NCI-H2081 treated with DMSO at 0.1 percent for 48 hours (cell line): ENCODE measurements at places on chromosomes 16 and 17.

GRCh38 chr16:51419768-51420167, 268.7 kb upstream of the SALL1 start:
- no peak for DNase-seq

- DNase-seq: no peak
Measured at GRCh38 chr17:40558300-40558889, 6.9 kb downstream of the CCR7 start.

- no peak for DNase-seq
Measured at GRCh38 chr17:73976147-73976546, 227.3 kb upstream of the RPL38 start.

GRCh38 chr16:31703526-31704128, 170.0 kb upstream of the ZNF267 start:
- DNase-seq: no peak

DNA sequence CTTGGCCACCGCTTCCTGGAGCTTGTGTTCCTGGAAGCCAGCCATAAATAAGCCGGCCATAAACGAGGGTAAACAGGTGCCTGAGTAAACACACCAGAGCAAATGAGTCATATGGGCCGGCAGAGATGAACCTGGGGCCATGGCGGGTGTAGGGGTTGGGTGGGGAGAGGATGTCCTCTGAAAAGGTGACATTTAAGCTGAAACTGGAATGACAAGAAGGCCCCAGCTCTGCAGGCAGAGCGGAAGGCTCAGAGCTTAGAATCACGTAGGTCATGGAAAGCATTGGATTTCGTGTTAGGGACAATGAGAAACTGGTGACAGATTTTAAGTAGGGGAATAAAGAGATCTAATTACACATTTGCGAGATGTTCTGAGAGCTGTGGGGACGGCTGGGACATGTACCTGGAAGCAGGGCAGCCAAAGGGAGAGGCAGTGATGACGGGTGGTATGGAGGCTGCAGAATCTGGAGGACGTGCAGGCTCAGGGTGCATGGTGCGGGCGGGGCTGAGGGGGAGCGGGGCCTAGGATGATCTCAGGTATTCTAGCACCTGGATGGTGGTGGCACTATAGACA, 8.1 kb upstream of the DNASE1 start:
- no peak for DNase-seq

- no peak for DNase-seq
Measured at GRCh38 chr17:82019690-82020571, 2.7 kb downstream of the CENPX start.

GRCh38 chr17:21375162-21375560, 996 bp upstream of the KCNJ12 start:
- DNase-seq: no peak

GRCh38 chr17:77304051-77304745, 163.4 kb downstream of the SEC14L1 start:
- no peak for DNase-seq

GRCh38 chr17:29567554-29568330, 759 bp upstream of the TP53I13 start:
- no peak for DNase-seq

GRCh38 chr16:89357055-89357816, 133.1 kb downstream of the ANKRD11 start:
- no peak for DNase-seq

- peak; percentile 82 for DNase-seq
Measured at GRCh38 chr16:684961-685696, 995 bp upstream of the JMJD8 start.

DNA sequence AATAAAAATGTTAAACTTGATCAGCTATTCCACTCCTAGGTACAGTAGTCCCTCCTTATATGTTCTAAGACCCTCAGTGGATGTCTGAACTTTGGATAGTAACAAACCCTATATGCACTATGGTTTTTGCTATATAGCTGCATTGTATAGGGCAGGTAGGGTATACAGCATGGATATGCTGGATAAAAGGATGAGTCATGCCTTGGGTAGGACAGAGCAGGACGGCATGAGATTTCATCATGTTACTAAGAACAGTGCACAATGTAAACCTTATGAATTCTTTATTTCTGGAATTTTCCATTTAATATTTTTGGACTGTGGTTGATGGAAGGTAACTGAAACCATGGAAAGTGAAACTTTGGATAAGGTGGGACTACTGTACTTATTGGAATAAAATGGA, 235.1 kb downstream of the CEP112 start:
- no peak for DNase-seq

DNA sequence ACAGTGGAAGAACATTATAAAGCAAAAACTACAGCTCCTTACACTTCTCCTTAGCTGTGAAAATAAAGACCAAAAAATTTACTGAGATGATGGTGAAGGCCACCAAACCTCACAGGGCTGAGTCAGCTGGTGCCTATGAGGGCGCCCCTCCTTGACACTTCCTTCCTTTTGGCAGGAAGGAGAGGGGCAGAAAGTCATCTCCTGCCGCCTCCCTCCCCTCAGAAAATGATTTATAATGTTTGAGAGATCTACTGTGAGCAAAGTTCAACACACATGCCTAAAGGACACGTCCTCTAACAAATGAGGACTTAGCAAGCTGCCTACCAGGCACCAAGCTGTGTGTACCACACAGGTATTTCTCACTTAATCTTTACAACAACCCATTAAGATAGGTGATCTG, 245.7 kb downstream of the PRKCA start:
- DNase-seq: no peak

DNA sequence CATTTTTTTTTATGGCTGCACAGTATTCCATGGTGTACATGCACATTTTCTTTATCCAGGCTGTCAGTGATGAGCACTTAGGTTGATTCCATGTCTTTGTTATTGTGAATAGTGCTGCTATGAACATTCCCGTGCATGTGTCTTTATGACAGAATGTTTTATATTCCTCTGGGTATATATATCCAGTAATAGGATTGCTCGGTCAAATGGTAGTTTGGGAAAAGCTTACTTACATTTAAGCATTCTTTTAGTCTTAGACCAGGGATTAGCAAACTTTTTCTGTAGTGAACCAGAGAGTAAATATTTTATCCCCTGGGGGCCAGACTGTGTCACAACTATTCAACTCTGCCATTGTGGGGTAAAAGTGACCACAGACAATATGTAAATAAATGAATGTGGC, 40.2 kb downstream of the MED13 start:
- no peak for DNase-seq

- DNase-seq: peak; percentile 49
Measured at GRCh38 chr16:79286646-79287423, 313.7 kb downstream of the MAF start.

- no peak for DNase-seq
Measured at GRCh38 chr16:29678691-29679267, at the start of gene QPRT. TSS of gene QPRT (plus strand) at chr16:29679180. CDS start at chr16:29679198, 18 bp downstream.

DNA sequence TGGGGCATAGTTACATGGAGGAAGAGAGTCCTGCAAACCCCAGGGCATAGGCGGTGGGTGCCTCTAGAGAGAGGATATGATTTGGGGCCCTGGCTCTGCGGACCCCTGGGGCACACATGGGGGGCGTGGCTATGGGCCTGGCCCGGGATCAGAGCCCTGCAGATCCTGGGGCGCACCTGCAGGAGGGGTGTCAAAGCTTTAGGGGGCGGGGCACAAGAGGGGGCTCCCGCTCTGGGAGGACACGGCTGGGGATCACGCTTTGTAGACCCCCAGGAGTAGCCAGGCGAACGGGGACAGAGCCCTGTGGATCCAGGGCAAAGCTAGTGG, 497 bp downstream of the BCL7C start:
- no peak for DNase-seq

- no peak for DNase-seq
Measured at GRCh38 chr16:1027501-1027815, 45.1 kb upstream of the SSTR5 start.

GRCh38 chr16:81585785-81586184, 141.2 kb downstream of the CMIP start:
- no peak for DNase-seq

GRCh38 chr16:47524007-47524405, 62.9 kb downstream of the PHKB start:
- DNase-seq: no peak

DNA sequence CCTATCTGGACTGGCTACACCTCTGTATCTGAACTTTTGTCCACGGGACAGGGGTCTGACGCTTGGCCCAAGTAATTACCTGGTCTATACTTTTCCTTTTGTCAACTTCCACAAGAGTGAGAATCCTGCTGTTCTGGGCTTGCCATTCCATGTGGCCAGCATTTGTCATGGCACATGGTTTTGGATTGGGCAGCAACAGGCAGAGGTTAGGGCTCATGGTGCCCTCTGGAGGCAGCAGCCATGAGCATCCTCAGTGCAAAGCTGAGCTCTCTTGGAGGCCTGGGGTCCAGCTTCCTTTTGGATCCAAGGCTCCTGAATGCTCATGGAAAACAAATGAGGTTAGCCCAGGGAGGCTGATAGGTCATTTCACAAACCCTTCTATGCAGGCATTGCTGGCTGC, 7.5 kb upstream of the EDC4 start:
- DNase-seq: no peak

DNA sequence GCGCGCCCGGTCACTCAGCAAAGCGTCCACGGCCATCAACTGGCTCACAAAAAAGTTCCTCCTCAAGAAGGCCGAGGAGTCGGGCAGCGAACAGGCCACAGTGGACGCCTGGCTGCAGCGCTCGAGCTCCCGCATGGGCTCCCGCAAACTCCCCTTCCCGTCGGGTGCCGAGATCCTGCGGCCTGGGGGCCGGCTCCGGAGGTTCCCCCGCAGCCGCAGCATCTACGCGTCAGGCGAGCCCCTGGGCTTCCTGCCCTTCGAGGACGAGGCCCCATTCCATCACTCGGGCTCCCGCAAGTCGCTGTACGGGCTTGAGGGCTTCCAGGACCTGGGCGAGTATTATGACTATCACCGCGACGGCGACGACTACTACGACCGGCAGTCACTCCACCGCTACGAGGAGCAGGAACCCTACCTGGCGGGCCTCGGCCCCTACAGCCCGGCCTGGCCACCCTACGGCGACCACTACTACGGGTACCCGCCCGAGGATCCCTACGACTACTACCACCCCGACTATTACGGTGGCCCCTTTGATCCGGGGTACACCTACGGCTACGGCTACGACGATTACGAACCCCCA, 10.7 kb downstream of the MYO15A start:
- no peak for DNase-seq

- DNase-seq: no peak
Measured at GRCh38 chr16:8908810-8909468, 26.8 kb downstream of the LITAFD start.

DNA sequence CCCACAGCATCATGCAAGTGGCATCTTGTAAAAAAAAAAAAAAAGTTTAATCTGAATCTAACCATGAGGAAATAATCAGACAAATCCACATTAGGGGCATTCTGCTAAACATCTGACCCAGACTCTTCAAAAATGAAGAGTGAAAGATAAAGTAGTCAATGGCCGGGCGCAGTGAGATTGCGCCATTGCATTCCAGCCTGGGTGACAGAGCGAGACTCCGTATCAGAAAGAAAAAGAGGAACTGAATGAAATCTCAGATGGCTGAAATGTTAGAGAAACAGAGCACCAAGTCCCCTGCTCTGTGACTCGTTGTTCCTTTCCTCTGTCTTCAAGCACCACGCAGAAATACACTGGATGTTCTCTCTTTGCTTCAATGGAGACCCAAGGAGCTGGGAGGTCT, 12.7 kb upstream of the RNF135 start:
- no peak for DNase-seq

DNA sequence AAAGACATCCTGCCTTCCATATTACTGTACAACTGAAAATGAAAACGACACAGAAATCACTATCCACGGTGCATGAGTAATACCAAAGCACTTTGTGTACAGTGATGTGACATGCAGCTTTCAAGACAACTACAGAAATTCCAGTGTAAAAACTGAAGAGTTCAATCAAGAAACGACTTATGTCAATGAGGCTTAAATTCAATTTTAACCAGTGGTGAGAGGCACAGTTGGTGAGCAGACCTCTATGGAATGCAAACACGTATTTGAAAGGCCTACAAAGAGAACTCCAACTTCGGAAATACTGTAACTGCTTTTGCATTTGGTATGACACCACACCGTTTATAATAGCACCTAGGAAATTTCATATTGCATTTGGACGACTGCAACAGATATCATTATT, 87.6 kb downstream of the USP31 start:
- DNase-seq: no peak
